ENCODE measurements at places on chromosomes 2 and 18.

GRCh38 chr18:3648641-3649040 lies 198.7 kb downstream of the TGIF1 start:
- no peak for DNase-seq

DNA sequence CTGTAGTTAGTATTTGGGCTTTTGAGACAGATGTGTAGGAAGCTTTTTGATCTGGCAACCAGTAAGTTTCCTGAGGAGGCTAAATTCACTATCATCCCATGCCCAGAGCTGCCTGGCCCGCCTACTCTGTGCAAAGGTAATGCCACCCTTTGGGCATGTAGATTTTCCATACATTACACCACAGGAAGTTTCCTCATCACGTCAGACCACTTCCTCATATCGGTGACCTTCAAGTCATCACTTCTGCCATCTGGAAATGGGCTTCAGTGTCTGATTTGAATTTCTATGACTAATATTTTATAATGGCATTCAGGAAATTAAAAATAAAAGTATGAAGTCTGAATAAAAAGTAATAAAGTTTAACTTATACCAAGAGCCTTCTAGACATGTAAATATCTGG lies 825.4 kb downstream of the DCDC2C start:
- no peak for DNase-seq

DNA sequence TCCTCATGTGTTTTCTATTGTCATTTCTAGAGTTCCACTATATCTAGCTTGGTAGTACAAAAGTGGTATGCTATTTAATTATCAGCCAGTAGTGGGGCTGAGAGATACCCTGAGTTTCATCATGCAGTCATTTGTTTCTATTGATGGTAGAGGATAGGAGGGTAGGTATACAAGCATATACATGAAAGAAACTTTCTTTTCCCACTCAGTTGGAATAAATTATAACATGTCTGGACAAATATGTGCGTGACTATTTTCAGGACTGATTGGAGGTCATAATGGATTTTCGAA lies 633.2 kb downstream of the NRXN1 start:
- no peak for DNase-seq

GRCh38 chr2:166805753-166806152 lies 82.5 kb upstream of the XIRP2 start:
- no peak for DNase-seq

GRCh38 chr2:166042356-166042755 lies 85.5 kb downstream of the SCN1A start:
- DNase-seq, result no peak

DNA sequence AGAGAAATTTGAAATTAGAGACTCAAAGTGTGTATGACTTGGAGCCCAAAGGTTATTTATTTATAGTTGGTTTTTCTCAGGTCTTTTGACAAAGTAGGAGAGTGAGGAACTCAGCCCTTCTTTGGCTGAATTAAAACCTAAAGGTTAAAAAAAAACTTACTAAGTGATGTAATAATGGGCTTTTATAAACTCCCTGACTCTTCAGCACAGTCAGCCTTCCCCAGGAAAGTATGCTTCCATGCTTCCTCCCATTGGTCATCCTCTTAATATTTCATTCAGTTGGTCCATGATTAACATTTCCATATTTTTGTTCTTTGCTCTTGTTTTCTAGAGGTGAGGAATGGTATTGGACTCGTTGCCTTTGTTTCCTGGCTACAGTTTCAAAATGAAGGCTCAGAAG lies 7.2 kb downstream of the ARPC2 start:
- no peak for DNase-seq

GRCh38 chr2:38718601-38719000 lies 32.6 kb downstream of the SRSF7 start:
- DNase-seq, result no peak

DNA sequence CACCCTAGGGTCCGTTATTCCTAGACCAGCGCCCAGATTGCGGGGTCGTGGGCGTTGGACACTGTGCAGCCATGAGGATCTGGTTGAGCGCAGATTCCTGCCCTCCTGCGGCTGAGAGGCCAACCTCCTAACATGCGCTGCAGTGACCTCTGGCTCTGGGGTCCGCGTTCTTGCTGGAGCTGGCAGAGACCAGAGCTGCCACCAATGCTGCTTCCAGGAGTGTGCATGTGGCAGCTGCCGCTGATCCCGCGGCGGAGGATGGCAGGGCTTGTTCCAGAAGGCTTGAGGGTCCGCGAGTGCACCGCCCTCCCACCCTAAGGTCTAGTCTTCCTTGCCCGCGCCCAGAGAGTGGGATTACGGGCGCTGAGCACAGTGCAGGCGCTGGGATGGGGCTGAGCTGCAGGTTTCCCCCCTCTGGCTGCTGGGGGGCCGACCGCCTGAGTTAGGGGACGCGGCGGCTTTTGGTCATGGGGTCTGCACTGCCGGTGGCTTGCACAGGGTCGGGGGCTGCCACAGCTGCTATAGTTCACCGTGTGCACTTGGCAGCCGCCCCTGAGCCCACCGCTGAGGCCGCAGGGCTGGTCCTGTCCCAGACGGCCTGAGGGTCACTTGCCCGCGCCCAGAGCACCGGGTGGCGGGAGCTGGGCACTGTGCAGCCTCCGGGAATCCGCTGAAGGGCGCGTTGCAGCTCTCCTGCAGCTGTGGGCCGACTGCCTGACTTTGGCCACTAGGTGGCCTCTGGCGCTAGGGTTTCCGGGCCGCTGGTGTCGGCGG lies 145.9 kb downstream of the CCDC74A start:
- peak; percentile 59 for DNase-seq

- DNase-seq, result no peak
Observed at GRCh38 chr2:214807653-214808052, 1.8 kb downstream of the BARD1 start.

- DNase-seq, result no peak
Observed at GRCh38 chr2:61995065-61995464, 89.6 kb downstream of the COMMD1 start.

- no peak for DNase-seq
Observed at GRCh38 chr2:47221039-47221438, 65.9 kb upstream of the STPG4 start.

DNA sequence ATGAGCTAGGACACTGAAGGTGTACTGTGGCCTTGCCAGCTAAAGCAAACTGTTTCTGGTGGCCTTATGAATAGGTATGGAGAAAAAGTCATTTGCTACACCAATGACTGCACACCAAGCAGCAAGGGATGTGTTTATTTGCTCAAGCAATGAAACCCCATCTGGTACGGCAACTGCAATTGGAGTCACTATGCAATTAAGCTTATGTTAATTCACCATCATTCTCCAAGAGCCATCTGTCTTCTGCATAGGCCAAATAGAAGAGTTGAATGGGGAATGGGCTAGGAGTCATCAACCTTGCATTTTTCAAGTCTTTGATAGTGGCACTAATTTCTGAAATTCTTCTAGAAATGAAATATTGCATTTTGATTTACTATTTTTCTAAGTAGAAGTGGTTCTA lies 372.0 kb downstream of the KCNJ3 start:
- no peak for DNase-seq

DNA sequence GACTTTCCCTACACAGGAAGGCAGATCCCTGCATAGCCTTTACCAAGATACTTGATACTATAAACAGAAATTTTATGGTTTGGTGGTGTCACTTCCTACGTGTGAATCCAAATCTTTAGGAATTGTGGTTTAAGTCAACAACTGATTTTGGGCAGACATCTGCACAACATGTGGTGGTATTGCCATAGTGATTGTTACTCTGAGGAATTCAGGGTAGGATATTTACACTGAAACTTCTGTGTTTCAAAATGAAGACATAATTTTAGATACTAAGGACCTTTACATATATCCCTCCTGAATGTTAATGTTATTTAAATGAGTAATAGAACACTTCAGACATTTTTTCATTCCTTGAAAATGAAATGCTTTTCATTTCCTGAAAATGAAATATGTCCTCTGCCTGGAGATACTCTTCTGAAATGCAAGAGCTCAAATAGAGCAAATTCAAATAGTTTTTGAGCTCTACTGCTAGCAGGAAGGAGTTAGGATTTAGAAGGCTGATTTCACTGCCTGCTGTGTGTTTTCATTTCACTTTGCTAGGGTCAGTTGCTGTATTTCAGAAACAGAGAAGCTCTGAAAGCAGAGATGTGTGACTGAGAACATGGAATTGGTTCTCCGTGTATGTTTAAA lies 77.2 kb downstream of the MDH1 start:
- DNase-seq, result no peak

- DNase-seq, result no peak
Observed at GRCh38 chr2:46818141-46818621, 97.4 kb downstream of the MCFD2 start.

GRCh38 chr2:42191285-42192009 lies 22.3 kb downstream of the EML4 start:
- no peak for DNase-seq

- no peak for DNase-seq
Observed at GRCh38 chr2:16195681-16196070, 255.3 kb downstream of the MYCN start.

DNA sequence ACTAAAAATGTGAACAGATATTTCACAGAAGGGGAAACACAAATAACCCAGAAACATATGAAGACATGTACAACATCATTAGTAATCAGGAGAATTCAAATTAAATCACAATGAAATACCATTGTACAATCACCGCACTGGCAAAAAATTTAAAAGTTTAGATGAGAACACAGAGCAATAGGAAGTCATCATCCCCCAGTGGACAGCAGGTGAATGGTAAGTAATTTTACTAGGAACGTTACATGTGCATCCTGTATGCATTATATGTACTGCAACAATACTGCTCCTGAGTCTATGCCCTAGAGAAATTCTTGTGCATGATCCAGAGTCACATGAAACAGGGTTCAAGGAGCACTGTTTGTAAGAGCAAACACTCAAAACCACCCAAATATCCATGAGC lies 713.8 kb downstream of the NRXN1 start:
- no peak for DNase-seq

DNA sequence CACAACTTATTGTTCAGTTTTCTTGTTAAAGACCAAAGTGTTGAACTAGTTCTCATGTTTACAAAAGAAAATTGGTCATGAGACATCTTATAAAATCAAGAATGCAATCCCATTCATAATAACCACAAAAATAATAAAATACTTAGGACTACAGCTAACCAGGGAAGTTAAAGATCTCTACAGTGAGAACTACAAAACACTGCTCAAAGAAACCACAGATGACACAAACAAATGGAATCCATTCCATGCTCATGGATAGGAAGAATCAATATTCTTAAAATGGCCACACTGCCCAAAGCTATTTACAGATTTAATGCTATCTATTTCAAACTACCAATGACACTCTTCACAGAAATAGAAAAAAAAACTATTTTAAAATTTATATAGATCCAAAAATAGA lies 1354.8 kb upstream of the CDH2 start:
- no peak for DNase-seq
